Bronchus fibroblast of lung (primary cell): ENCODE measurements at places on chromosomes 1 and 21. TPM values are rescaled to one million over a fixed set of nuclear protein-coding genes. Genes with fewer than 3 reads are reported as not detected.

The DHRS3 gene
- 17.1 and 21.6 TPM in 2 replicates for total RNA-seq

The FMO1 gene
- 1.2 TPM in 1 of 2 replicates, not detected in the other for total RNA-seq

The NCMAP gene
- not detected in 2 replicates for total RNA-seq

The FALEC gene
- not detected in 2 replicates for total RNA-seq

The DENND2D gene
- total RNA-seq, result 0.84 and 2.1 TPM in 2 replicates

The KAZN gene
- total RNA-seq, result 2.1 and 2.7 TPM in 2 replicates

The AK4 gene
- 2.7 and 3.3 TPM in 2 replicates for total RNA-seq

The RRP1 gene
- 16.5 and 18.0 TPM in 2 replicates for total RNA-seq

The RNF187 gene
- 31.4 and 32.8 TPM in 2 replicates for total RNA-seq

The SERPINC1 gene
- 0.15 TPM in 1 of 2 replicates, not detected in the other for total RNA-seq

The C1orf94 gene
- total RNA-seq, result not detected in 2 replicates

The TSSK3 gene
- total RNA-seq, result under 0.01 TPM in 1 of 2 replicates, not detected in the other

The GPR25 gene
- not detected in 2 replicates for total RNA-seq

The CAPZB gene
- 86.2 and 99.0 TPM in 2 replicates for total RNA-seq

The THEMIS2 gene
- total RNA-seq, result 10.3 TPM in 2 replicates

The OPRD1 gene
- total RNA-seq, result not detected in 2 replicates

The ANKRD65 gene
- 0.45 and 0.50 TPM in 2 replicates for total RNA-seq

The TLR5 gene
- under 0.01 TPM in 1 of 2 replicates, not detected in the other for total RNA-seq

The EPHA10 gene
- not detected in 2 replicates for total RNA-seq

The MUL1 gene
- total RNA-seq, result 22.7 and 24.1 TPM in 2 replicates

The C8A gene
- not detected in 2 replicates for total RNA-seq

The YBX1 gene
- total RNA-seq, result 795 and 951 TPM in 2 replicates

The LCE5A gene
- total RNA-seq, result not detected in 2 replicates

The RHEX gene
- total RNA-seq, result not detected in 2 replicates

The SLC6A9 gene
- total RNA-seq, result 5.2 and 9.1 TPM in 2 replicates

The BEND5 gene
- 1.2 and 1.5 TPM in 2 replicates for total RNA-seq

The STXBP3 gene
- total RNA-seq, result 31.3 and 38.5 TPM in 2 replicates

The LCE1A gene
- not detected in 2 replicates for total RNA-seq

The TLCD4 gene
- 0.30 and 0.84 TPM in 2 replicates for total RNA-seq

The ECM1 gene
- 44.2 and 44.6 TPM in 2 replicates for total RNA-seq

The RHD gene
- total RNA-seq, result under 0.01 TPM in 1 of 2 replicates, not detected in the other

The NHLH1 gene
- total RNA-seq, result under 0.01 TPM in 1 of 2 replicates, not detected in the other

The LIN28A gene
- total RNA-seq, result not detected in 2 replicates

The FAM163A gene
- not detected in 2 replicates for total RNA-seq

The BATF3 gene
- 1.8 and 2.5 TPM in 2 replicates for total RNA-seq
